HT-29 (cell line): ENCODE measurements at places on chromosomes 2 and 18.

DNA sequence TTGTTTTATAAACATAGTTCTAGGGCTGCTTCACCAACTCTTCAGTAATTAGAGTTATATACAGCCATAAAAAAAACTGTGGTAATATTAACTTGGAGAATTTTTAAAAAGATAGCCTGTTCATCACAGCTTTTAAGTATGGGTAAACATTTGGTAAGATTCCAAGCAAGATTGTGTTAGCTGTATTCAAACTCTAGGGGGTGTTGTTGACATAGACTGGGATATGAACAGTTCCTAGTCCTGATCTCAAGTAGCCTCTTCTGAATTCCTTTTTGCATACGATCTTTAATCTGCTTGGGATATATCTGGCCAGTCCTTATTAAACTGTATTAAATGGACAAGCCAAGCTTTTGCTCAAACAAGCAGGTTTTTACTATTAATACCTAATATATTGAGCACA is 13.4 kb downstream of the NOP58 start:
- DNase-seq, result peak; percentile 52

GRCh38 chr18:67766930-67767329 is 250.4 kb upstream of the DSEL start:
- no peak for DNase-seq

DNA sequence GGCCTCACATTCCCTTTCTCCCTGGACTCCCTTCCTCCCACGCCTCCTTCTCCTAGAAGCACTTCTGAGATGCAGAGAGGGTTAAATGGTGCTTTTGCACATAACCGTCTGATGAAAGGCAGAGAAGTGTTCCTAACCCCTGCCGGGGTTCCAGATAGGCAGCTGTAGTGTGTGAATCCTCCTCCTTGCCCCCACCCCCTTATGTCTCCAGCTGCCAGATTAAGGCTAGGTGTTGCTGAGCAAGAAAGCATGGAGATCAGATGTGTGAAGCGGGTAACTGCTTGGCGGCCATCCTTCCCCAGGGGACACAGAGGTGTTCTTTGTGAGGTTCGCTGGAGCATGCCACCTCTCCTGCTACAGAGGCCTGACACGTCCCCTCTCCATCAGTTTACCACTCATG is 88.3 kb downstream of the NRP2 start:
- DNase-seq, result no peak

DNA sequence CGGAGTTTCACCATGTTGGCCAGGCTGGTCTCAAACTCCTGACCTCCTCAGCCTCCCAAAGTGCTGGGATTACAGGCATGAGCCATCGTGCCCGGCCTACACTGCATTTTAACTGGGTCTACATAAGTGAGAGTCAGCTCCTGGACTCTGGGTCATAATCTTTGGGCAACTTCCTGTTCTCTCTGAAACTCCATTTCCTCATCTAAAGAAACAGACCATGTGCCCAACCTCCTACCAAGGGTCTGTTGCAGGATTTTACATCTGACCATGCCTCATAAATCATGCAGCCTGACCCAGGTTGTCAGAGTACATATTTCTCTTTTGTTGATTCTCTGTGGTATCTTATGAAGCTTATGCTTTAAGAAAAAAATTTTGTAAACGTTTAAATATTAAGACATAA is 280.4 kb downstream of the ALPK2 start:
- no peak for DNase-seq

DNA sequence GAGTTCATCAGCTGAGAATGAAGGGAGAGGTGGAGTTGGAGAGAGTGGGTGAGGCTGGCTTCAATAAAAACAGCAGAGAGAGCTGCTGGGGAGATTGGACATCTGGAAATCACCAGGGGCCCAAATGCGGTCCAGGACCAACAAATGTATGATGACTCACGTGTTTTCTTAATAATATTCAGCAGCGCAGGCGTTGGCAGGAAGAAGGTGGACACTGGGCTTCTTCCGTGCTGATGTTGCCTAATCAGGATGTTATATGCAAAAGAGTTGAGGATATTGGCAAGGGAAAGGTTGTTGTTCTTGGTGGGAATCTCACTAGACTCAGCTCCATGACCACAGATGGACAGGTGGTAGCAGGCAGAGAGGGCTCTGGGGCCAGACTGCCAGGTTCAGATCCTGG is 12.8 kb upstream of the PLA2R1 start:
- DNase-seq, result peak; percentile 76

GRCh38 chr2:227677928-227678327 is 11.3 kb downstream of the SCYGR5 start:
- DNase-seq, result no peak

- DNase-seq, result peak; percentile 48
Observed at GRCh38 chr2:85936421-85937068, 47.8 kb upstream of the ST3GAL5 start.

DNA sequence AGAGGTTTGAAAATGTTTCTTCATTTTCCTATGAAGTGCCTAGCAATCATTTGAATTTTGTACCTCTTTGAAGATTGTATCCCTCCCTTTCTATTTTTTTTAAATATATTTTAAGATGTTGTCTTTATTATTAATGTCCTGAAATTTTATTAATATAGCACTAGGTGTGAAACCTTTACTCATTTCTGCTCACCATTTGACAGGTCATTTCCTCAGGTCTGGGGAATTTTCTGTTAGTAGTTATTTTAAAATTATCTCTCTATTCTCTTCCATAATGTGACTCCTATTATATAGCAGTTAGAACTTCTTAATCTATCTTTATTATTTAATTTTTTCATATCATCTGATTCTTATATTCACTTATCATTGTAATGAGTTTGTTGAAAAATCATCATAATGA is 1038.6 kb upstream of the SLC39A10 start:
- DNase-seq, result no peak

- no peak for DNase-seq
Observed at GRCh38 chr2:205138735-205139134, 543.6 kb upstream of the NRP2 start.

DNA sequence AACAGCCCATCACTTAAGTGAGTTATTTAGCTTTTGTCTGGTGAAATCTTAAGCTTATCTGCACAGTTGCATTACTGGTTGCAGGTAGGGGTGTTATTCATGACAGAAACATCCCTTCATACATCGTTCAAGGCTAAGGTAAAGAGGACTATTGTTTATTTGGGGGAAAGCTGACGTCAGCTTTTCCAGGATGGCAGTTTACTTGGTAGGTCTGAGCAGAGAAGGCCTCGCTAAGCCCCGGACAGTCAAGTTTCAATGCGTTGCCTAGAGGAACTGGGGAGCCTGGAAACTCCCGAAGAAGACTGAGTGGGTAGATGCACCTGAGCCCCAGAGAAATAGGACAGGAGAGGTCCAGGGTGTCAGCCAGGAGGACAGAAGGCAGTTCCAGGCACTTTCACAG is 2.2 kb downstream of the RNU4ATAC start:
- peak; percentile 14 for DNase-seq

DNA sequence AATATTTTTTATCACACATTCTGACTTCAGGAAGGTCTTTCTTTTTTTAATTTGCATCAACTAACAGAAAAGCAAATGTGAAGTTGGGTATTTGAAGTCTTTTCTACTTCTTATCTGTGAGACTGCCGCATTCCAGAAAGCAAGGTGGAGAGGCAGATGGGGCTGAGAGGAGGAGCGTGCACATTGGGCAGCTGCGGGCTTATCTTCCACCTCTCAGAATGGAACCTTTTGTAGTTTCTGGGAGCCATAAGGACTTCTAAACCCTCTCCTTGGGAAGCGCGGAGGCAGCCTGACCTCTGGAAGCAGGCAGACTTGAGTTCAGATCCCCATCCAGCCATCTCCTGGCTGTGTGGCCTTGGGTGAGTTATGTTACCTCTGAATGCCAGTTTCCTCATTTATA is 3.9 kb downstream of the MAPRE3 start:
- DNase-seq, result no peak

DNA sequence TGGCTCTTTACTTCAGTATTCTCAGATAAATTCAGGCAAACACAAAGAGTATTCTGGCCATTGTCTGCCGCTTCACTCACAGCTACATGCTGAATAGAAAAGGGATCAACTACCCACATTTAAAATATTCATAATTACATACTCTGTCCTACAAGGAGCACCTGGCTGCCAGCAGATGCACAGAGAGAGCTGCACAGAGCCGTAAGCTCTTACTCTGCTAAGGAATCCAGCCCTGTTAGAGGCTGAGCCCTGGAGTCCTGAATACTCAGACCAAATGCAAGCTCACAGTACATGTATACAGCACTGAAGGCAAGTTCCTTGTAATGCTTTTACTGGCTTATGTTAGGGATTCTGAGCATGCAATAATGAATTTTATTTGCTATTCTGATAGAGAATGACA is 80.3 kb downstream of the FTCDNL1 start:
- no peak for DNase-seq

- DNase-seq, result no peak
Observed at GRCh38 chr2:168116448-168116847, 130.9 kb downstream of the STK39 start.

DNA sequence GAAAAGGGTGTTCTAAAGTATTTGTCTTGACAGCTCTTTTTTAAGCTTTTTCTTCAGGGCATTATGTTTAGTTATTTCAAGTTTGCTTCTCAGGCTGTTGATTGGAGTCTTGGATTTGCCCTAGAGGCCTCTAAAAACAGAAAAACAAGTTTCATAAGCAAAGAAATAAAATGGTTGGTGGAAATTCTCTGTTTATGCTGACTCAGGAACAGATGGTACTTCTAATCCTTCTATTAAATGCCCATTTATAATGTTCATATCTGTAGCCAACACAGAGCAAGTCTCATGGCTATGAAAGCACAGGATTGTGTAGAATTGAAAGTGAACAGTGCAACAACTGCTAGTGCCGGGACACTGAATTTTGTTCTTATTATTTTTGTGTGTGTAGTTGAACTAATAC is 60.4 kb downstream of the KCNJ3 start:
- DNase-seq, result no peak

GRCh38 chr2:7083580-7084509 is 166.6 kb downstream of the RNF144A start:
- DNase-seq, result peak; percentile 41

GRCh38 chr2:25421289-25421688 is 79.6 kb upstream of the DNMT3A start:
- no peak for DNase-seq

DNA sequence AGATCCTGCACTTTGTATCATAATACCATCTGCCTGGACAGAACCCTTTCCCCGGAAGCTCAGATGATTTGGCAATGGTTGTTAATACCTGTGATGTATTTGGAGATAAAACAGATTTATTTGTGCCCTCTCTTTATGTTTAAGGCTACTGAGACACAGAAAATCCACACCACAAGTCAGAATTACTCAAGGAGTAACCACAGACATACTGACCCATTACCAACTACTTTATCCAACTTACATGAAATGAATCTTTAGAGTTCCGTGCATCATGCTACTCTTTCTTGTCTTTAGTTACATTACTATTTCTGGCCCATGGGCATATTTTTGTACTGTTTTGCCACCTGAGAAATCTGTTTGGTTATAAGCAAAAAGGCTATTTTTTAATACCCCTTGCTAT is 384.0 kb downstream of the STK39 start:
- no peak for DNase-seq

GRCh38 chr18:36066686-36067054 is 689 bp downstream of the RPRD1A start:
- DNase-seq, result no peak

GRCh38 chr2:47488870-47489584 is 86.1 kb downstream of the MSH2 start:
- DNase-seq, result peak; percentile 18

- no peak for DNase-seq
Observed at GRCh38 chr2:48541666-48542389, 11.9 kb downstream of the STON1 start.

DNA sequence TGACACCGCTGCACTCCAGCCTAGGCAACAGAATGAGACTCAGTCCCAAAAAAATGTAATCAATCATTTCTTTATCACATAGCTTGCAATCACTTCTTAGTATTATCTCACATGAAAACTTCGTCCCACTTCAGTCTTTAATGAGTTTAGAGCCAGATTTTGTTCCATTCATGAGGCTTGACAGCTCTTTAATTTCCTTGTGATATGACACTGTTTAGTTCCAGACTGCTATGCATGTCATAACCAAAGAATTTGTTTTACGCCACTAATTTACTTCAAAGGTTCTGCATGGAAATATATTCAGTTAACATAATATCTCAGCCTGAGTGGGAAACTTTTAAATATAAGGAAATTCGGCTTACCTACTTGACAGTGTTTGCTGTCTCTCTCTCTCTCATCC is 113.1 kb downstream of the ZNF532 start:
- no peak for DNase-seq

- DNase-seq, result no peak
Observed at GRCh38 chr2:30729031-30729430, 78.2 kb downstream of the CAPN13 start.

DNA sequence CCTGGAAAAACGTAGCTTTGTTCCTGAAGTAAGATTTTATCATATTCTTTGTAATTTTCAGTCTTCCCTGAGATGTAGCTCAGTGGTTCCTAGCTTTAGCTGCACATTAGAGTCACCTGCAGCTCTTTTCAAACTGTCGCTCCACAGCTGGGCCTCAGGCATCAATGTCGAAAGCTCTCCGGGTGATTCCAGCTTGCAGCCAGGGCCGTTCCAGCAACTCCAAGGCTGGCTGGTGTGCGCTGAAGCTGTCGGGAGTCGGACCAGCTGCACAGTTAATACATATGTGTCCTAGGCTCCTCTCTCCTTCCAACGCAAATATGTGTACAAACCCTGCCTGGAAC is 609 bp upstream of the ZNF2 start:
- no peak for DNase-seq

DNA sequence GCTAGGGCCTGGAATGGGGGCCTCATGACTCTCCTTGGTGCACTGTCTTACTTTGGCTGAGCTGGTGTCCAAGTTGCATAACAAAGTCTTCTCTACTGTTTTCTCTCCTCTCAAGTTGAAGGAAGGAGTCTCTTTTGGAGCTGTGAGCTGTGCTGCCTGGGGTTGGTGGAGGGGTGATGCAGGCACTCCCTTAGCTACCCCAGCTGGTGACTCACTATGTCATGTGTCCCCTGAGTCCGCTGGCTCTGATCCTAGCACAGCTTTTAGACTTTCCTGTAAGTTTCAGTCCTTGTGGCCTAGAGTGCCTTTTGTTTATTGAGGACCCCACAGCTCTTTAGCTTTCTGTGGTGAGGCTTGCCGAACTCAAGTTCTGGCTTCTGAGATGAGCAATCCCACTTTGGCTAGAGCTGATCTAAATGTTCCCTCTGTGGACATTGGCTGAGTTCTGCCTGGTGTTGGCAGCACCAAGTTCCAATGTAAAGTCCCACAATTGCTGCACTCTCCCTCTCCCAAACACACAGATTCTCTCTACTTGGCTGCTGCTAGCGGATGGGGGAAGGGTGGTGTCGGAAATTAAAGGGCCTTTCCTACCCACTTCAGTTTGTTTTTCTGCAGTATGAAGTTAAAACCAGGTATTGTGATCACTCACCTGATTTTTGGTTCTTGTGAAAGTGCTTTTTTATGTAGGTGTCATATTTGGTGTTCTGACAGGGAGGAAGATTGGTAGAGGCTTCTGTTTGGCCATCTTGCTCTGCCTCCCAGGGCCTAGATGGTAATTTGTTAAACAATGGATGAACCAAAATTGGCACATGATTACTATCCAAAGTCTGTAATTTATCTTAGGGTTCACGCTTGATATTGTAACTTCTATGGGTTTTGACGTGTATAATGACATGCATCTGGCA is 83.2 kb downstream of the COMMD1 start:
- DNase-seq, result no peak

- no peak for DNase-seq
Observed at GRCh38 chr2:205280596-205281236, 401.6 kb upstream of the NRP2 start.

GRCh38 chr2:84202166-84202565 is 256.9 kb downstream of the SUCLG1 start:
- peak; percentile 38 for DNase-seq

GRCh38 chr2:62934517-62934916 is 116.1 kb upstream of the OTX1 start:
- no peak for DNase-seq
